ENCODE measurements at places on chromosomes 5 and 9.

DNA sequence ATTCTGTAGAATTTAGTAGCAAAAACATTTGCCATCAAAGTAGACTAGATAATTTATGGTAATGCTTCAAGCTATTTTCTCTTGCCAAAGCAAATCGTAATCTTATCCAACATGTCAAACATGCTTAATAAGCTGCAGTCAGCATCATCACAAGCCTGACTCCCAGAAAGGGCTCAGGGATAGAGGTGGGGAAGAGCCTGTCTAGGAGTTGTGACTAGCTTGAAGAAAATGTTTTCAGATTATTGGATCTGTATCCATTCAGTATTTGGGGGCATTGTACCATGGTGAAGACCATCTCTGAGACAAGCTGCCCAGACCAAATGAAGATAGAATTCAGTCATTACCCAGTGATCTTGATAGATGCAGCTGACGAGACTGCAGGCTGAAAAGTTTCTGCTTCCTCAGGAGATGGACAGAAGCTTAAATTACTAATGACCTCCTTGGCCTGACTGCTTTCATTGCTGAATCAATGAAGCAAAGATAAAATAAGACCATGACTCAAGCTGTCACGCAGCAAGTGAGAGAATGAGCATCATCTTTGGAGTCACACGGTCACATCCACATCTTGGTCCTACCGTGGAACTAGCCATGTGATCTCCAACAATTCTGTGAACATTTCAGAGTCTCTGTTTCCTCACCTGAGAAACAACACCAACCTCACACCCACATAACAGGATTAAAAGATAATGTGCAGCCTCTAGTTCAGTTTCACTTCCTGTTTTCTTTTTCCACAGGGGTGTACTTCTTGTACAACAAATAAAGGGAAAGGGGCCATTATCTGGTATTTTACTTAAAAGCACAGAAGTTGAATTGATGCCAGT is 9.4 kb downstream of the ERAP2 start:
- no peak for DNase-seq

- DNase-seq: no peak
Measured at GRCh38 chr5:170430866-170431437, 41.8 kb upstream of the KCNMB1 start.

GRCh38 chr5:114055318-114056184 is 306.3 kb upstream of the KCNN2 start:
- no peak for DNase-seq

DNA sequence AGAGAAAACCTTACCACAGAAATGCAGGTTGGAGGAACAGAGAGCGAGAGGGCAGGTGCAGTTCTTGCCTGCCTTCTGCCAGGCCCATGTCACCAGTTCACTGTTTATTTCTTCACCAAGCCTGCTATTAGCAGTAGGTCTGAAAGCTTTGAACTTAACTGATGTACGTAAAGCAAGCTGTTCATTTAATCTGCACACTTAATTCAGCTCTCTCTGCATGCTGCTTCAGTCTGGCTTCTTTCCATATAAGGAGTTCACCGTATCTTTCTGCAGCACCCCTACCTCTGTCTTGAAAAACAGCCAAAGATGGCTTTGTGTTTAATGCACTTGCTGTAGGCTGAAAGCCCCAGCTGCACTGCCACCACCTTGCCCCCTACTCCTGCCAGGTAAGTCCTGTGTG is 205.1 kb downstream of the RAB3C start:
- no peak for DNase-seq

- DNase-seq: no peak
Measured at GRCh38 chr5:103923616-103924168, 361.1 kb upstream of the NUDT12 start.

GRCh38 chr5:156685481-156685880 is 164.6 kb upstream of the PPP1R2B start:
- DNase-seq: no peak

- DNase-seq: no peak
Measured at GRCh38 chr5:134982230-134982629, 14.5 kb downstream of the CATSPER3 start.

GRCh38 chr5:146291421-146292074 is 47.1 kb upstream of the POU4F3 start:
- no peak for DNase-seq

GRCh38 chr5:72938206-72938605 is 17.6 kb upstream of the FCHO2 start:
- DNase-seq: no peak

GRCh38 chr5:98218838-98219237 is 554.6 kb upstream of the RGMB start:
- DNase-seq: no peak

Measured in stimulated activated effector memory CD8-positive, alpha-beta T cell treated with anti-CD3 and anti-CD28 coated beads, Interleukin-12 subunit alpha, Interleukin-12 subunit beta, amount 100 ng/mL, for 72 hours (primary cell).